Mammary microvascular endothelial cell (primary cell): ENCODE measurements at places on chromosomes 13 and 19. TPM values are rescaled to one million over a fixed set of nuclear protein-coding genes. Genes with fewer than 3 reads are reported as not detected.

The KCTD12 gene
- 224 and 244 TPM in 2 replicates for total RNA-seq

The CERS1 gene
- 0.53 and 1.2 TPM in 2 replicates for total RNA-seq

The DLEU7 gene
- total RNA-seq: not detected in 2 replicates

The LSM14A gene
- total RNA-seq: 49.4 and 50.6 TPM in 2 replicates

The SUGP1 gene
- 19.6 and 31.8 TPM in 2 replicates for total RNA-seq

The ATXN8OS gene
- not detected in 2 replicates for total RNA-seq

The ISYNA1 gene
- 24.8 and 26.0 TPM in 2 replicates for total RNA-seq

The SPACA4 gene
- not detected in 2 replicates for total RNA-seq

The ISOC2 gene
- total RNA-seq: 73.3 and 78.3 TPM in 2 replicates

The ZNF417 gene
- 3.1 and 5.5 TPM in 2 replicates for total RNA-seq

The ZNF274 gene
- 16.3 and 16.8 TPM in 2 replicates for total RNA-seq

The ERCC5 gene
- total RNA-seq: 29.6 and 34.3 TPM in 2 replicates

The GZMM gene
- not detected in 2 replicates for total RNA-seq

The LGALS4 gene
- not detected in 2 replicates for total RNA-seq

The ARRDC5 gene
- not detected in 2 replicates for total RNA-seq

The MBD3L3 gene
- not detected in 2 replicates for total RNA-seq

The MEIOSIN gene
- not detected in 2 replicates for total RNA-seq

The GPR183 gene
- 0.05 TPM in 1 of 2 replicates, not detected in the other for total RNA-seq

The OR7D2 gene
- total RNA-seq: 0.10 TPM in 1 of 2 replicates, not detected in the other

The PPP1R15A gene
- total RNA-seq: 77.9 and 85.9 TPM in 2 replicates

The TMEM59L gene
- 0.07 TPM in 1 of 2 replicates, not detected in the other for total RNA-seq

The LPAR2 gene
- 1.2 and 1.7 TPM in 2 replicates for total RNA-seq

The IGFL3 gene
- not detected in 2 replicates for total RNA-seq

The ZNF160 gene
- 13.2 and 17.8 TPM in 2 replicates for total RNA-seq

The SIGLEC5 gene
- total RNA-seq: 0.27 and 0.69 TPM in 2 replicates

The FFAR2 gene
- total RNA-seq: not detected in 2 replicates

The ADPRHL1 gene
- 2.6 and 3.2 TPM in 2 replicates for total RNA-seq

The FBXO46 gene
- total RNA-seq: 7.7 and 9.8 TPM in 2 replicates

The PTH2 gene
- not detected in 2 replicates for total RNA-seq

The OR10H1 gene
- total RNA-seq: not detected in 2 replicates

The RXFP2 gene
- not detected in 2 replicates for total RNA-seq

The GAPDHS gene
- total RNA-seq: not detected in 2 replicates

The IER2 gene
- total RNA-seq: 115 and 132 TPM in 2 replicates

The PDE4C gene
- total RNA-seq: 0.25 and 0.27 TPM in 2 replicates

The CEACAM4 gene
- total RNA-seq: not detected in 2 replicates

The DAND5 gene
- total RNA-seq: 0.07 TPM in 1 of 2 replicates, not detected in the other

The CYP4F2 gene
- not detected in 2 replicates for total RNA-seq

The FPR3 gene
- total RNA-seq: not detected in 2 replicates

The ZNF177 gene
- 0.15 and 2.0 TPM in 2 replicates for total RNA-seq

The TTC9B gene
- not detected in 2 replicates for total RNA-seq

The RDH8 gene
- total RNA-seq: not detected in 2 replicates

The IGFL2 gene
- not detected in 2 replicates for total RNA-seq

The ZNF486 gene
- total RNA-seq: 5.3 and 8.1 TPM in 2 replicates
